Activated CD4-positive, alpha-beta T cell treated with anti-CD3 and anti-CD28 coated beads, Interleukin-2, amount 10 ng/mL, durations not matched to agents 24 days and 14 days (primary cell): ENCODE measurements at places on chromosomes 16 and 17.

GRCh38 chr17:80126449-80126715 is 20.5 kb downstream of the EIF4A3 start:
- DNase-seq, result no peak

DNA sequence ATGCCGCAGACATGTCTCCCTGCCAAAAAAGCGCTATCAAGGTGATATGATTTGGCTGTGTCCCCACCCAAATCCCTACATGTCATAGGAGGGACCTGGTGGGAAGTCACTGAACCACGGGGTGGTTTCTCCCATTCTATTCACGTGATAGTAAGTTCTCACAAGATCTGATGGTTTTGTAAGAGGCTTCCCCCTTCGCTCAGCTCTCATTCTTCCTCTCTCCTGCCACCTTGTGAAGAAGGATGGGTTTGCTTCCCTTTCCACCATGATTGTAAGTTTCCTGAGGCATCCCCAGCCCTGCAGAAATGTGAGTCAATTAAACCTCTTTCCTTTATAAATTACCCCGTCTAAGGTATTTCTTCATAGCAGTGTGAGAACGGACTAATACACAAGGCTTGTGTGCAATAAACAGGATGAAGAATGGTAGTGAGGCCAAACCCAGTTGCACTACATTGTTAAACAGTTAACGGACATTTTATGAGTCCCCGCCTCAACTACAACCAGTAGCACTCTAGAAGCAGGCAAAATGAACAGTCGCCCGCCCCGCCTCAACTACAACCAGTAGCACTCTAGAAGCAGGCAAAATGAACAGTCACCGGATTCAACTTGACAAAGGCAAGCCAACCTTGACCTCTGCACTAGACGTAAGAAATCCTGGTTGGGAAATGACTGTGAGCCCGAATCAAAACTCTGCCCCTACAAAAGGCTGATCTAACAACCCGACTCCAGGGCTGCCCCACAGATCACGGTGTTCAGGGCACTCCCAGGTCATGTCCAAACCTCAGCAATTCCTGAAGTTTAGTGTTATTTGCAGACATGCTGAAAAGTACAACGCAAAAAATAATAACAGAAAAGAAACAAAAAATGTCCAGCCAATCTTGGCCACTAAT is 26.3 kb downstream of the VPS53 start:
- DNase-seq, result peak; percentile 73

DNA sequence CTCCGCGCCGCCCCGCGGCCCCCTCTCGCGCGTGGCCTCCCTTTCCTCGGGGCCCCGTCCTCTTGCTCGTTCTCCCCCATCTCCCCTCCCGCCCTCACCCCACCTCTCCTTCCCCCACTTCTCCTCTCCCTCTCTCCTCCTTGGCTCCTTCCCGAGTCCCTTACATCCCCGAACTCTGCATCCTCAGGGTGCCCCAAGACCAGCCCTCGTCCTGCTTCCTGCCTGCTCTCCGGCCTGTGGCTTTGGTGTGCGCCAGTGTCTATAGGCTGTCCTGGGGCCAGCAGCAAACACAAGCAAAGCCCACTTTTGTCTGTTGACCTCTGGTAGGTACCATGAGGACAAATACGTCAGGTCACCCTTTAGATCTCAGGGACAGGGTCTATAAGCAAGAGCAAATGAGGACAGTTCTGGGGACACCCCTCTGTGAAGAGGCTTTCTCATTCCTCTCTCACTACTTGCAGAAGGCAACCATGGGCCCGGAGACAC is 284 bp upstream of the COPZ2 start:
- DNase-seq, result no peak

GRCh38 chr17:3890082-3890877 is 2.6 kb downstream of the CAMKK1 start:
- no peak for DNase-seq

DNA sequence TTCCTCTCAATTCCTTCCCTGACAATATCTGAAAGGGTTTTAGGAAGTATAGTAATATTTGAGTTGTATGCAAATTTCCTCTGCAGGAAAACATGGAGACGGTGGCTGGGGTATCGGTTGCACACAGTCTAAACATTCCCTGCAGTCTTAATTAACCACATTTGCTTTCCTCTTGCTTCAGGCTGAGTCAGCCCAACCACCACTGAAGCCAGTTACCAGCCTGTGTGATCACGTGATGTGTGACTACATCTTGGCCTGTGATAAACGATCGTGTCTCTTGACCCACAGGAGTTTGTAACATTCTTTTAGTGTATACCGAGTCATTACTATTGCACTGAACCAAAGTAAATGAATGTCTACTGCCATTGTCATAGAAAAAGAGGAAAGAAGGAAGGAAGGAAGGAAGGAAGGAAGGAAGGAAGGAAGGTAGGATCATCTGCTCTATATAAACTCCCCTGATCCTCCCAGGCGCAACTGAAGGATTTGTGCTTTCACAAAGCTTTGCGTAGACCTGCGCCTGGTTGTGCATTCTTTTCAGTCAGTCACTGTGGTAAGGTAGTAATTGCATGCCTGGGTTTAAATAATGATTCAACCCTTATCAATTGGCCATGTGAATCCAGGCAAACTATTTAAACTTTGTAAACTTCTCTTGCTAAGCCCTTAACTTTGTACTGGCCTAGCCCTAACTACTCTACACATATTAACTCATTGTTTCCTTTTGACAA is 280.6 kb upstream of the SALL1 start:
- no peak for DNase-seq

GRCh38 chr17:48456589-48456988 is 26.6 kb upstream of the SKAP1 start:
- DNase-seq, result peak; percentile 75

GRCh38 chr17:78124081-78124835 is 4.3 kb downstream of the TMC6 start:
- DNase-seq, result peak; percentile 61

DNA sequence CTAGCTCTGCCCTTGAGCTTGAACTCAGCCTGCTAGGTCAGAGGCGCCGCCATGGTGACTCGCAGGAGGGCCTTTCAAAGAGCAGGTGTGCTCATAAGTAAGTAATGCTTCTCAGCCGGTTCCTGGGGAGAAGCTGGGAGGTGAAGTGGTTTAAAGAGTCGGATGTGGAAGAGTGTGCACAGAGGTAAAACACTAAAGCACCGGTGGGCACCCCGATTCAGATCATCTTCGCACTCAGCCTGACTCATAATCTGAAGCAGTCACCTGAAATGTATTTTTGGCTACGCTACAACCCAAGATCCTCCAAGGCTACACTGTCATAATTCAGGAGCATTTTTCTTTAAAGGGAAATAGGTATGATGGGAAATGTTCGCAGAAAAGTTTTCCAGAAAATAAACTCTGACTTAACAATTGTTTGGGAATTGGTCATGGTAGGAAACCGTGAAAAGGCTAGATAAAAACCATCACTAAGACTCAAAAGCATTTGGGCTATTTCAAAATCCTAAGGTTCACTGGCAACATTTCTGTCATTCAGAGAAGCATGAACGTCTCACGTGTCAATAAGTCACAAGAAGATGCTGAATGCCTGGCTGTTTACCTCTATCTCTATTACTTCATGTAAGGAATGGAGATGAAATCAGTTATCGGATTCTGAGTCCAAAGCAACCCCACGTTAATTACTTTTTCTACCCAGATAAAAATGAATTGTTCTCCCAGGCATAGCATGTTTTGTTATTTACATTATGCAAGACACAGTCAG is 17.8 kb downstream of the CDH8 start:
- DNase-seq, result no peak

DNA sequence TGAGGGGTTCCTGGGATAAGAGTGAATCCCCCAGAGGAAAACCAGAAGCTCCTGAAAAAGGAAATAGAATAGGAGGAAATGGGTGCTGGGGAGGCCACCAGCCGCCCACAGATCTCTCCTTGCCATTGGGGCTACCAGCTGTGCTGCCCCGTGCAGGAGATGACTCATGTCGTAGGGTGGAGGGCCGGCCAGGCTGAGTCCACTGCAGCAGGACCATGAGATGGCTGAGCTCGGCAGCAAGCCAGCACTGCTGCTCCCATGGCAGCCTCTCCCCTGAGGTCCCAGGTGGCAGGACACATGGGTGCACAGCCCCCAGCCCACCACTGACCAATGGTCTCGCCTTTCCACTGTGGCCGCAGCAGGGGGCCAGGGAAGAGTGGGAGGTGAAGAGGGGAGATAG is 95.5 kb downstream of the GNAO1 start:
- DNase-seq, result no peak

GRCh38 chr16:73057291-73058210 is 9.6 kb upstream of the ZFHX3 start:
- peak; percentile 60 for DNase-seq

GRCh38 chr17:609232-609810 is 105.3 kb downstream of the VPS53 start:
- no peak for DNase-seq

DNA sequence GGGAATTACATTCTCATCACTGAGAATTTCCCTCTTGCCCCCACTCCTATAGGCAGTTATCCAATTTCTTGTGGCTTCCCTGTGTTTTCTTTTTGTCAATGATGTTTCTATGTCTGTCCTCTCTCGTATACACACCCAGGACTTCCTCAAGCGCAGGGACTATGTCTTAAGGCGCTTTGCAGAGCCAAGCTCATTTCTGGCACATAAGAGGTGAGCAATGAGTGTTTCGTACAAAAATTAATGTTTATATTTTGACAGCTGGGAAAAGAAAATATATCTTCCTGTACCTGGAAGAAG is 947 bp downstream of the DDX42 start:
- peak; percentile 74 for DNase-seq
